Uterine smooth muscle cell (primary cell): ENCODE measurements at places on chromosomes 11 and 22. TPM values are rescaled to one million over a fixed set of nuclear protein-coding genes. Genes with fewer than 3 reads are reported as not detected.

Gene KCNJ5
- under 0.01 TPM in 1 of 2 replicates, not detected in the other for total RNA-seq

Gene CARNS1
- under 0.01 and 0.12 TPM in 2 replicates for total RNA-seq

Gene AASDHPPT
- 43.9 and 51.9 TPM in 2 replicates for total RNA-seq

Gene TMPRSS5
- total RNA-seq = under 0.01 and 0.50 TPM in 2 replicates

Gene KRTAP5-7
- total RNA-seq = 0.11 TPM in 1 of 2 replicates, not detected in the other

Gene GGTLC3
- total RNA-seq = not detected in 2 replicates

Gene OR2AT4
- not detected in 2 replicates for total RNA-seq

Gene MMP1
- 221 and 608 TPM in 2 replicates for total RNA-seq

Gene IFTAP
- total RNA-seq = 26.9 and 32.9 TPM in 2 replicates

Gene MPEG1
- total RNA-seq = not detected in 2 replicates

Gene VSIG10L2
- 0.22 TPM in 1 of 2 replicates, not detected in the other for total RNA-seq

Gene KCNE3
- total RNA-seq = 0.22 and 5.2 TPM in 2 replicates

Gene P2RY2
- total RNA-seq = under 0.01 TPM in 1 of 2 replicates, not detected in the other

Gene MUC2
- under 0.01 TPM in 1 of 2 replicates, not detected in the other for total RNA-seq

Gene ADORA2A
- total RNA-seq = 1.00 and 1.1 TPM in 2 replicates

Gene INPPL1
- 58.9 and 83.4 TPM in 2 replicates for total RNA-seq

Gene GDPD4
- total RNA-seq = not detected in 2 replicates

Gene DGCR6L
- 52.5 and 54.6 TPM in 2 replicates for total RNA-seq

Gene OR6T1
- total RNA-seq = not detected in 2 replicates

Gene LRP4
- 2.9 and 4.7 TPM in 2 replicates for total RNA-seq

Gene ZNF215
- total RNA-seq = 10.4 and 10.6 TPM in 2 replicates

Gene MS4A6E
- not detected in 2 replicates for total RNA-seq

Gene HOATZ
- under 0.01 TPM in 1 of 2 replicates, not detected in the other for total RNA-seq

Gene PIH1D2
- total RNA-seq = 0.87 and 2.2 TPM in 2 replicates

Gene CHEK1
- 28.0 and 61.2 TPM in 2 replicates for total RNA-seq

Gene REXO2
- total RNA-seq = 188 and 333 TPM in 2 replicates

Gene HIRA
- total RNA-seq = 25.2 and 25.8 TPM in 2 replicates

Gene GPHA2
- total RNA-seq = not detected in 2 replicates

Gene FGF4
- total RNA-seq = not detected in 2 replicates

Gene CCDC81
- total RNA-seq = 2.7 and 3.4 TPM in 2 replicates

Gene SLN
- not detected in 2 replicates for total RNA-seq

Gene UBQLN3
- total RNA-seq = 0.12 TPM in 1 of 2 replicates, not detected in the other

Gene DDT
- 79.0 and 103 TPM in 2 replicates for total RNA-seq

Gene MISFA
- 1.3 and 1.5 TPM in 2 replicates for total RNA-seq

Gene CD6
- not detected in 2 replicates for total RNA-seq

Gene DRD4
- 0.11 TPM in 1 of 2 replicates, not detected in the other for total RNA-seq

Gene MMP11
- total RNA-seq = 3.8 and 14.2 TPM in 2 replicates

Gene OR8D1
- total RNA-seq = under 0.01 TPM in 1 of 2 replicates, not detected in the other

Gene SLC5A1
- total RNA-seq = not detected in 2 replicates

Gene B3GAT1
- total RNA-seq = under 0.01 TPM in 1 of 2 replicates, not detected in the other

Gene MEI1
- total RNA-seq = 1.5 and 2.1 TPM in 2 replicates

Gene CLDN5
- total RNA-seq = 1.1 TPM in 2 replicates

Gene RAC2
- total RNA-seq = 4.0 and 7.7 TPM in 2 replicates

Gene HEPN1
- not detected in 2 replicates for total RNA-seq

Gene KCNA4
- under 0.01 TPM in 1 of 2 replicates, not detected in the other for total RNA-seq

Gene SCGB1C1
- total RNA-seq = not detected in 2 replicates

Gene CASP5
- total RNA-seq = not detected in 2 replicates

Gene AP5B1
- 6.5 and 8.0 TPM in 2 replicates for total RNA-seq

Gene SMIM35
- not detected in 2 replicates for total RNA-seq

Gene LINC01488
- total RNA-seq = not detected in 2 replicates

Gene EFCAB6
- total RNA-seq = 0.55 and 3.6 TPM in 2 replicates

Gene CCDC157
- total RNA-seq = 1.6 and 2.5 TPM in 2 replicates

Gene OR6A2
- total RNA-seq = 0.37 and 0.55 TPM in 2 replicates

Gene RCN1
- total RNA-seq = 313 and 458 TPM in 2 replicates

Gene MS4A2
- total RNA-seq = not detected in 2 replicates

Gene FOLR2
- total RNA-seq = not detected in 2 replicates

Gene TRPC6
- total RNA-seq = 1.00 and 1.3 TPM in 2 replicates

Gene TNNI2
- total RNA-seq = not detected in 2 replicates

Gene CEP126
- total RNA-seq = 1.00 and 1.6 TPM in 2 replicates

Gene KRTAP5-9
- total RNA-seq = not detected in 2 replicates
